AG10803 (cell line): ENCODE measurements at places on chromosomes 2 and 18.

DNA sequence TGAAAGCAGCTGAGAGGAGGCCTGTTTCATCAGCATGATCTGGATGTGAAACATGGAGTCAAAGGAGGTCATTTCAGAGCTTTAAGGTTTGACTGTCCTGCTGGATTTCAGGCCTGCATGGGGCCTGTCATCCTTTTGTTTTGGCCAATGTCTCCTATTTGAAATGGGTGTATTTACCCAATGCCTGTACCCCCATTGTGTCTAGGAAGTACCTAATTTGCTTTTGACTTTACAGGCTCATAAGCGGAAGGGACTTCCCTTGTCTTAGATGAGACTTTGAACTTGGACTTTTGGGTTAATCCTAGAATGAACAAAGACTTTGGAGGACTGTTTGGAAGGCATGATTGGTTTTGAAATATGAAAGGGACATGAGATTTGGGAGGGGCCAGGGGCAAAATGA, 19.3 kb upstream of the CYP27C1 start:
- DNase-seq, result no peak

DNA sequence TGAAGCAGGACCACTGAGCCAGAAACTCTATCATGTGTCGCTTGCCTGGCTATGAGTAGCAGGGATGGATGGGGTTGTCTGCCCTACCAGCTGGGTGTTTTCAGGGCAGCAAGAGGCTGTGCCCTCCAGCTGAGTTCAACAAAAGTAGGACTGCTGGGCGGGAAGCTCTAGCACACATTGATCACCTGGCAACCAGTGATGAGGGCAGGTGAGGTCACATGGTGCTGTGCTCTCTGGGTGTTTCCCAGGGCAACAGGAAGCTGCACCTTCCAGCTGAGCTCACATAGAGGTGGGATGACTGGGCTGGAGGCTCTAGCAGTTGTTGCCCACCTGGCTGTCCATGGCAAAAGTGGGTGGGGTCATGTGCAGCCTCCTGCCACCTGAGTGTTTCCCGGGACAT, 487.3 kb upstream of the VWC2L start:
- no peak for DNase-seq

DNA sequence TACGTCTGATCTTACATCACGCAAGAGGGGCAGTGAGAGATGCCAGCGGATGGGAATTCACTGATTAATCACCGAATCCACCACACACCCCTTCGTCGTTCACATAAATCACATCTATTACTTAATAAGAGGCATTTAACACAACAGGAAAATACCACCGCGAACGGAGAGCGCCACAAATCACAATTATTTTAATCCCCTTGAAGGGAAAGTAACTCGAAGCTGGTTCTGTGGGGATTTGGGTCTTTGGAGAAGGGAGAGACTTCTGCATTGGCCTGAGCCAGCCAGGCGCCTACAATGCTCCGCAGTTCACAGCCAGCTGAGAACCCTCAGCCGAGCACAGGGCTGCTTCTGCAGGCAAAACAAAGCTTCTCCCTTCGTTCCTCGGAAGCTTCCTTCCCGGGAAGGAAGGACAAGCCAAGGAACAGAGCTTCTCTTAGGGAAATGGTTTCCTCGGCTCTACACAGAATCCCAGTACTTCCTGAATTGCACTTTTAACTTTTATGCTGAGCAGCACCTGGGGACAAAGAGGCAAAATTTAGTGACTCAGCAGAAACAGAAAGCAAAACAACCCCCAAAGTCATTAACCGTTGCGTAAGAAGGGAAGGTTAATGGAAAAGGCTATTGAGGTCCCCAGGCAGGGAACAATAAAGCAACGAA, at the start of gene LRP1B:
TSS of gene LRP1B (minus strand) at position 7 of the 660 bp plus-strand sequence. CDS start 287 bp downstream, outside the sequence.
- peak; percentile 15 for DNase-seq

- DNase-seq, result peak; percentile 70
These were observed 19.7 kb upstream of the TNFAIP6 start for GRCh38 chr2:151337643-151338042.

DNA sequence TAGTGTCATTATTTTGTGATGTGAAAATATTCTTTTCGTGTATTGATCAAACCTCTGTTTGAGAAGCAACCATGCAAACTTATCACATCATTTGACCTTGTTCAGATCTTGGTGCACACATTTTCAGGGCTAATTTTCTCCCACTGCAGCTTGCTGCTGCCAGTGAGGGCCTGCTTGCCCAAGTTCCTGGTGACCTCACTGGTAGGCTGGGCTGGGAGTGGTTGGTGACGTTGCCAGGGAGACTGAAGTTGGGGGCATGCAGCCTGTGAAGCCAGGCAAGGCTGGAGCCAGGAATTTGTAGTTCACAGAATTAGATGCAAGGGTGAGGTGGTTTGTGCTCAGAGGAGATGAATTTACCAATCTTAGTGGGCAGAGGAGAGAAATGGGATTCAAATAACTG, 38.5 kb downstream of the PARD3B start:
- DNase-seq, result no peak
